Urinary bladder (tissue), 4 donors: ENCODE measurements at places on chromosomes 2 and 18.

DNA sequence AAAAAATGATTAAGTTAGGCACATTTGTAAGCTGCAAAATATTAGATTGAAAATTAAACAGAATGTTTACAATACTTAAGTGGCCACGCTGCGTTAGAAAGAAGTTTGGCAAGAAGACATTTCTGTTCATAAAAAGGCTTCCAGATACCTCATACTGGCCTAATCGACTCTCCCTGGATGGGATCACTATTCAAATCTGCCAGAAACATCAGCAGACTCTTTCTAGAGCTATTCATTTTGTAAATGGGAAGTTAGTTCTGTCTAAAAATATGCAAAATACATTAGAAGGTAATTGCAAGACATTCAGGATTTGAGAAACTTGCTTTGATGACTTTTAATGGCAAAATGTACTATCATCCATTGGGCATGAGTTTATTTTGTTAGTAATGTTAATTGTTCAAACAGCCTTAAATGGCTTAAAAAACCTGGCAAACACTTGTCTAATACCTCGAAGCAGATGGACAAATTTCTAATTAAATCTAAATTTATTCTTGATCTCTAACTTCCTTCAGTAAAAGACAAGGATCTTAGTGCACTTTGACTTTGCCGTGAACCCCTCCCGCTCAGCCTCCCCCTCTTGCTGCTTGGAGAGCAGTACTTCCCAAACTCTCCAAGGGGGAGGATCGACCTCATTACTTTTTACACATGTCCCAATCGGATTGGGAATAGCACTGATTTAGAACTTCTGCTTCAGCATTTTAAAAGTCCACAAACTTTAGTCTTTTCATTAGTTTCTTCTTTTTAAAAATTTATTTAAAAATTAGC lies 103.5 kb downstream of the SMIM21 start:
- DNase-seq: no peak

DNA sequence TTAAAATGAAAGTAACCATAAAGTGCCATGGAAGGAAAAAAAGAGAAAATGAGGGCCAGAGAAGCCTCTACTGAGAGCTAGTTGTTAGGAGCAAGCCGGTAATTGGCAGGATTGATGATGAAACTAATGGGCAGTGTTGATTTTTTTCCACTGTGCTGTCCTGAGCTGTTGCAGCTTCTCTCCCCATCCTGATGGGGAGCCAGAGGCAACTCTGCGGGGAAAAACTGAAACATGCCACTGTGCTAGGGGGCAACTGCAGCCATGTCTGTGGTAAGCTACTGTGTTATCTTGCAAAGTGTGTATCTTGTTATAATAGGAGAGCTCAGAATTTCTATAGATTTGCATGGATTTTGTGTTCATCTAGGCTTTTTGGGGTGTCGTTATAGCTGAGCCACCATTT lies 487.9 kb downstream of the STK39 start:
- no peak for DNase-seq

- DNase-seq: no peak
Observed at GRCh38 chr2:130190237-130190636, 8.0 kb downstream of the TUBA3E start.

- no peak for DNase-seq
Observed at GRCh38 chr18:62612289-62612645, 89.4 kb downstream of the ZCCHC2 start.

DNA sequence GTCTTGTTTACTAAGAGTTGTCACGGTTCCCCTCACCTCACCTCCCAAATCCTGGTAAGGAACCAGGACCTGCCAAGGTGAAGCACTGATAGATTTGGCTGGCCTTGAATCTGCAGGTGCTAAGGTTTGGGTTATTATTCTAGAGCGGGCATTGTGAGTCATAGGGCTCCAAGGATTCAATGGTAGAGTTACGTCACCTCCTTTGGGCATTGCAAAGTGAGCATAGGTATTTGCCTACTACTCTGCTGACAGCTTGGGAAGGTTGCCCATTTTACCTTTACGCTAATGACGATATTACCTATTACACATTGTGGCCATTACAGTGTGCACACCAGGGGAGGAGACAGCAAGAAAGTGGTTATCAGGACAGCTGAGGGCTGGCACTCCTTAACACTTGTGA lies 59.3 kb downstream of the SETBP1 start:
- no peak for DNase-seq

DNA sequence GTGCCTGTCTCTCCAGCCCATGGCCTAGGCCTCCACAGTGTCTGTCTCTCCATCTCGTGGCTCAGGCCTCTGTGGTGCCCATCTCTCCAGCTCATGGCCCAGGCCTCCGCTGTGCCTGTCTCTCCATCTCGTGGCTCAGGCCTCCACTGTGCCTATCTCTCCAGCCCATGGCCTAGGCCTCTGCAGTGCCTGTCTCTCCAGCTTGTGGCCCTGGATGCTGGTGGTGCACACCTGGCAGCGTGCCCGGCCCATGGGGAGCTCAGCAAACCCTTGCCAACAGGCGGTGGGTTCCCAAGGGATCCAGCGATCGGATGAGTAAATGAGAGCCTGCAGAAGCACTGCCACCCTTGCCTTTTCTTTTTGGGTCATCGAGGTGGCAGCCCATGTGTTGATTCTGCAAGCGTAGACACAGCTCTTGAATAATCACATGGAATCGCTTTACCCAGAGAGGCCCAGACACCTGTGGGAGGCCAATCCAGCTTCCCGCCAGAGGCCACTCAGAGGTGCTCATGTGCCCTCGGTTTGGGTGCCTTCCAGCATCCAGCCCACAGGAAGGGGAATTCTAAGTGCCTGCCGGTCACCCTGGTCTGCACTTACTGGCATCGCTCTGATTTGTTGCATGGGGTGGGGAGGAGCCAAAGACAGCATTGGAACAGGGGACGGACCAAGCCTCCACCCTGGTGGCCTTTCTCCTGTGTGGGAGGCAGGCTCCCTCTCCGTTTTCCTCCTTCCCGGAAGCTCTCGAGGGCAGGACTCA lies 101.8 kb upstream of the HDAC4 start:
- DNase-seq: no peak

DNA sequence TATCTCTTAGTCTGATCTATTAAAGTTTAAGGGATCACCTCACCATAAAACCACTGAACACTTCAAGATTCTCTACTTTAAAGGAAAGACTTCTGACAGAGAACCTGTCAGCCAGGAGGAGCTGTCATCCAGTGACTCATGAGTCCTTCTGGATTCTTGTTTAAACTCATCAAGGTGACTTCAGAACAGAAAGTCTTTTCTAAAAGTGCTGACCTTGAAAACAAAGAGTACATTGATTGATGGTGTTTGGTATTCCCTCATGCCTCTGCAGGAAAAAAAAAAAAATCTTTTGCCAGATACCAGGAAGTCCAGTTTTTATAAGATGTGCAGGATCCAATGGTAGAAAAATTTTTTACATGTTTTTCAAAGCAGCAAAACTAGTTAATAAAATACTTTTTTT lies 12.3 kb downstream of the DSG2 start:
- no peak for DNase-seq

DNA sequence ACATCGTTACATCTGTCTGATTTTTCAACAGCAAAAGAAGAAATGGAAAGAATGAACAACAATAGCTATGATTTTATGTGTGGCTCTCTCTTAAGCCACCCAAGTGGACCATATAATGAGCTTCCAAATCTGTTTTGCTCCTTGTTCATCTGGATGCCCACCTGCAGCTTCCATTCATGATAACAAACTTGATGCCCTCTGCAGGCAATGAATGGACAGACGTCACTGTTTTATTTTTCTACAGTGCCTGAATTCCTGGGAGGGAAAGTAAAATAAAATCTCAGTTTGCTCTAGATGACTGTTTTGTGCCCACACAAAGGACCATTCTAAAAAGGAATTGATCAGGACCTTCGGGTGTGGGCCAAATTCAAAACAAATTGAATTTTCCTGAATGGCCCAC lies 5.0 kb downstream of the MREG start:
- DNase-seq: no peak

- no peak for DNase-seq
Observed at GRCh38 chr18:62338446-62339105, 13.5 kb downstream of the TNFRSF11A start.

DNA sequence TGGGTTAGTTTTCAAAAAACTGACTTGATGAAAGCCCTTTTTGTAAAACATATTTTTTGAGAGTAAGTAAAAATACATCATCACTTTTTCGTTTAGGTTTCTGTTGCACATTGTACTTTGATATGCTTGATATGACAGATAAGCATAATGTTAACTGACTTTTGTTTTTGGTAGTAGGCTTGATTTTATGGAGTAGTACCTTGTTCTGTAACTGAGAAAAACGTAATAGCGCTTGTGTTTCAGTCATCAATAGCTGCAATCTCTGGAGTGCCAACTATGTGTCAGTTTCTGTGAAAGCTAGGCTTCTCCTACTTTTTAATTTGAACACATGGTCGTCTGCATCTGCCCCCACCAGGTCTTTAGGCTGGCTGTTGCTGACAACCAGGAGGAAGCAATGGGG lies 1.3 kb downstream of the LCLAT1 start:
- no peak for DNase-seq

GRCh38 chr18:5417342-5417741 lies 121.8 kb upstream of the ZBTB14 start:
- no peak for DNase-seq

DNA sequence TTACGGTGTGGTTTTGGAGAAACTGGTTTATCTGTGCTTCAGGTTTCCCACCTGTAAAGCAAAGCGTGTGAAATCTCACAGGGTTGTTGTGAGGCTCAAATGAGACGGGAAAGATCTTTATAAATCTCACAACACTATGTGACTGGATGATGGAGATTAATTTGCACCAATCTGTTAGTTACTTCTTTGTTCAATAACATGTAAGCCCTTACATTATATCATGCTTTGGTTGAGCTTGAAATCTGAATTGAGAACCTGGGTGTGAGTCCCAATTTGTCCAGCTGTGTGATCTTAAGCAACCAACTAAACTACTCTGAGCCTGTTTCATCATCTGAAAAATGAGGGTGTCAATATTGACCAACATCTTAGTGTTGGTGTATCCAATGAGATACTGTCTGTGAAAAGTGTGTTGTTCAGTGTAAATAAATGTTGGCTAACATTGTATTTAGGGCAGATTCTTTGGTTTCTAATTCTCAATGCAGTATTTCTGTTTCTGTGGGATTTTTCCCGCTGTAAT lies 741 bp upstream of the GCKR start:
- DNase-seq: no peak

DNA sequence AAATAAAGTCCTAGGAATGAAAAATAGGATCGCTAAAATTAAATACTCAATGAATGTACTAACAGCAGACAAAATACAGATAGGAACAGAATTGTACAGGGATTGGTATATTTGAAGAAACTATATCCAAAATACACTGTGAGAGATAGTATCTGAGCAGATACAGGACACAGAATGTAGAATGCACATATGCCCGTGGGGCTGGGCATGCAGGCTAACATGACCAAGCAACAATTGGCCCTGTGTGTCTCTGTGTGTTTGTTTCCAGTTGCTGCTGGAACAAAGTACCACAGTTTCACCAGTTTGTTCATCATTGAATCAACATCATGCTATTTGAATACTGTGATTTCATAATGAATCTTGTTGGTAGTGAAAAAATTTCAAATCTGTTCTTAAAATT lies 127.6 kb downstream of the PMAIP1 start:
- DNase-seq: no peak

- DNase-seq: no peak
Observed at GRCh38 chr2:127700527-127701192, 637 bp upstream of the SFT2D3 start.

GRCh38 chr2:236319036-236319435 lies 54.8 kb upstream of the ASB18 start:
- no peak for DNase-seq

GRCh38 chr2:136863468-136863867 lies 98.1 kb downstream of the THSD7B start:
- no peak for DNase-seq

- no peak for DNase-seq
Observed at GRCh38 chr2:134081238-134081938, 172.5 kb upstream of the MGAT5 start.

GRCh38 chr18:1045658-1046057 lies 141.0 kb downstream of the ADCYAP1 start:
- no peak for DNase-seq

DNA sequence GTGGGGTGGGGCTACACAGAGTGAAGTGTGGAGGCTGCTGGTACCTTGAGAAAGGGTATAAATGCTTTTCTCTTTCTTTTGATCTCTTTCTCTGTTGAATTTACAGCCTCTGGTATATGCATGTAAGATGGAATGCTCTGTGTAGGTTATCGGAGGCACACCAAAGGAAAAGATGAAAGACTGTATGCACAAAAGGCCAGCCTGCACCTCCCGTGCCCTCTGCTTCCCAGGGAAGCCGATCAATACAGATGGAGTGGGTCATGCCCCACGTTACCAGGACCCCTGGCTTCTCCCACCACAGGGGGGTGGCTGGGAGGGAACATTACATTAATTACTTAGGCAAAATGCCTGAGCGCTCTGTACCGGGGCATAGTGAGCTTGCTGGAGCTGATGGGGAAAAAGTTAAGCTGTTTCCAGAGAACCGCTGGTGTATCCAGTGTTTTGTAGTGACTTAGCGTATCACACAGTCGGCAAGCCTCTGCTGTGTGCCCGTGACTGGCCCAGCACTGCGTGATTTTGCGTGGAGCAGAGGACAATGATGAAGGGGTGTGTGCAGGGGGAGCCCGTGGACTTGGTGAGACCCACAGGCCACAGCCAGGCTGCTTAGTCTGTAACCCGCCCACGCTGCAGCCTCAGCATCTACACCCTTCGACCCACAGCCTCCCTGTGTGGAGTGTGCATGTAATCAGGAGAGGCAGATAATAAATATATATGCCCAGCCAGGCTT lies 8.0 kb downstream of the ALLC start:
- DNase-seq: no peak

GRCh38 chr18:30988440-30988839 lies 54.1 kb downstream of the DSC3 start:
- DNase-seq: no peak

DNA sequence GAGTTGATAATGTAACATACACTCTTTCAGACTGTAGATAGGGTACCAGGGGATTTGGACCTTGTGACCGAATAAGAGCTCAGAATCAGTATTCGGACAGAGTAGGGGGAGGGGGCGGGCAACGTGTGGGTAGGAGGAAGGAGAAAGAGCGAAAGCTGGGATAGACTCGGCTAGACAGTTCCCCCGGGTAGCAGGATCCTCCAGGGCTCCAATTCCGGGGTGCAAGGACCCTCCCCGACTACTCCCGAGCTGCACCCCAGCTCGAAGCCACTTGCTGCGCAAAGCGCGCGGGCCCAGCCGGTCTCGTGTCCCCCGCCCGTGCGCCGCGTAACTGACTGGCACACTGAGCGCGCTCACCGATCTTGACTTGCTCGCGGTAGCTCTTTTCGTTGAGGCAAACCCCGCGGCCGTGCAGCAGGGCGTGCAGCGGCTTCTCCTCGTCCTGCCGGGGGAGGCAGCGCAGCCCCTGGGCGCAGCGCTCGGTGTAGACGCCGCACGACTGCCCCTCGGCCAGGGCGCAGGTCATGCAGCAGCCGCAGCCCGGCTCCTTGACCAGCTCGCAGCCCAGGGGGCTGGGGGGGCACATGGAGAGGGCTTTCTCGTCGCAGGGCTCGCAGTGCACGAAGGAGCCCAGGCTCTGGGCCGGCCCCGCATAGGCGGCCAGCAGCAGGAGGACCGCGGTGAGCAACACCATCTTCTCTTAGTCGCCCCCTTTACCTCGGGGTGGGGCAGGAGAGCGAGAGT lies 1.1 kb downstream of the IGFBP5 start:
- no peak for DNase-seq
